ENCODE measurements at places on chromosomes 6 and 20.

- no peak for DNase-seq
These were observed 18.5 kb downstream of the PSMG4 start for GRCh38 chr6:3277251-3277650.

- no peak for DNase-seq
These were observed 3.0 kb downstream of the IPCEF1 start for GRCh38 chr6:154353626-154354025.

GRCh38 chr6:124053315-124053714 is 249.7 kb downstream of the NKAIN2 start:
- no peak for DNase-seq

- DNase-seq = no peak
These were observed 66.5 kb downstream of the DLGAP4 start for GRCh38 chr20:36372666-36373065.

DNA sequence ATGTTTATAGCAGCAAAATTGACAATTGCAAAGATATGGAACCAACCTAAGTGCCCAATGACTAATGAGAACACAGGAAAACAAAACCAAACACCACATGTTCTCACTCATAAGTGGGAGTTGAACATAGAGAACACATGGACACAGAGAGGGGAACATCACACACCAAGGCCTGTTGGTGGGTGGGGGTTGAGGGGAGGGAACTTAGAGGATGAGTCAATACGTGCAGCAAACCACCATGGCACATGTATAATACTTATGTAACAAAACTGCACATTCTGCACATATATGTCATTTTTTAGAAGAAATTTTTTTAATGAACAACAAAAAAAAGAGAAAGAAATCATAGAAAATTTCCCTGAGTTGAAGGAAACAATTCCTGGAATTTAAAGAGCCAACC is 3.9 kb downstream of the EPM2A start:
- no peak for DNase-seq
